ENCODE measurements at places on chromosomes 3 and 15. TPM values are rescaled to one million over a fixed set of nuclear protein-coding genes. Genes with fewer than 3 reads are reported as not detected.

Gene FOXL2NB
- total RNA-seq, result not detected

Gene INSYN1
- total RNA-seq, result 7.8 TPM

Gene NAALADL2
- total RNA-seq, result 36.9 TPM

Gene APEH
- 51.0 TPM for total RNA-seq

Gene RTP4
- total RNA-seq, result 2.1 TPM

Gene PARP9
- total RNA-seq, result 33.9 TPM

Gene GYG1
- total RNA-seq, result 35.2 TPM

GRCh38 chr15:44716983-44717602 is 5.8 kb downstream of the B2M start:
- no peak for DNase-seq

- no peak for DNase-seq
These were observed 896.9 kb downstream of the DIPK2A start for GRCh38 chr3:144868506-144868905.

GRCh38 chr3:4739289-4740236 is 239.7 kb upstream of the BHLHE40 start:
- no peak for DNase-seq

DNA sequence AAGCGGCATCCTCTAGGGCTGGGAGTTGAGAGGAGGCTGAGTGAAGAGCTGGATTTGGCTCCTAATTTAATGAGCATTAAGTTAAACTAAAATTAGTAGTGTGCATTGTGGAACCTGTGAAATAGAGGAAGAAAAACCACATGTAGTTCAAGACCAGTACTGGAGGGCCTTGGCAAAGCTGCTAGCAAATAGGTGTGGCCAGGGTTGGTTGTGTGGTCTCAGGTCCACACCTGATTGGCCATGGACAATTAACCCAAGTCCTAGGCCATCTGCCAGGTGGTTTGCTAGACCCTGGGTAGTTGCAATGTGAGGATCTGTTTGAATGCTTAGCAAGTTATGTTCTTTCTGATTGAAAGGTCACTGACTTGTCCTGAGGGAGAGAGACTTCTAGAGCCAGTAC is 275.5 kb downstream of the PDCD6IP start:
- DNase-seq, result no peak

DNA sequence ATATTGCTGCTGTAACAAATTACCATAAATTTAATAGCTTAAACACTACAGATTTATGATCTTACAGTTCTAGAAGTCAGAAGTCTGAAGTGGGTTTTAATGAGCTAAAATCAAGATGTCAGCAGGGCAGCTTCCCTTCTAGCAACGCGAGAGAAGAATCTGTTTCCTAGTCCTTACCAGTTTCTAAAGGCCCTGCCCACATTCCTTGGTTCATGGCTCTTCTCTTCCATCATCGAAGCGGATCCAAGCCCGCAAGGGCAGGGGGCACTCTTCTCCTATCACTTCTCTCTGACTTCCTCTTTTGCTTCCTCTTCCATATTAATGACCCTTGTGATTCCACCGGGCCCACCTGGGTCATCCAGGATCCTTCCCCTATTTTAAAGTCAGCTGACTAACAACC is 16.1 kb downstream of the MINDY4B start:
- DNase-seq, result no peak

DNA sequence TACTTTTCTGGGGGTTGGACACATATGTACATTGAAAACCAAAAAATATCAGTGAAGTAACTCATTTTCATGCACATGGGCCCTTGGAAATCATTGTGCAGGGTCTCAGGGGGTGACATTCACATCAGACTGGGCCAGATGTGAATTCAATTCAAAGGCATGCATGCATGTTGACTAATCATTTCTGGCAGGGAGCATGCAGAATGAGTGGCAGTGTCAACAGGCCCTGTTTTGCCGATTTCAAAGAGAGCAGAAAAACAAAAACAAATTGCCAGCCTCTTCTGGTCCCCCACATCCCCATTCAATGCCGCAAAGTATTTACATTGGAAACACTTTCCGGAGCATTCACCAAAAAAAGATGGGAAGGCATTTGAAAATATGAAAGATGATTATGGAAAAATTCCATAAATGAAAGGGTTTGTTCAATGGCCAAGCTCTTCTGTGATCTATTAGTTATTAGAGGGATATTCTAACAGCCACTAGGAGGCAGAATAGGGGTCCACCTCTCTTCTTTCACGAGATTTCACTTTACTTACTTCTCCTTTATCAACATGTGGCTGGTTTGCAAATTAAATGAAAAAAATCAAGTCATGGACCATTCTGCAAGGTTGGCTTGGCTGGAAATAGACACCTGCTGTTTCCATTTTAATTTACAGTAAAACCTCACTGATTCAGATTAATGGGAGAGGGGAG is 119.9 kb upstream of the FEZF2 start:
- no peak for DNase-seq

DNA sequence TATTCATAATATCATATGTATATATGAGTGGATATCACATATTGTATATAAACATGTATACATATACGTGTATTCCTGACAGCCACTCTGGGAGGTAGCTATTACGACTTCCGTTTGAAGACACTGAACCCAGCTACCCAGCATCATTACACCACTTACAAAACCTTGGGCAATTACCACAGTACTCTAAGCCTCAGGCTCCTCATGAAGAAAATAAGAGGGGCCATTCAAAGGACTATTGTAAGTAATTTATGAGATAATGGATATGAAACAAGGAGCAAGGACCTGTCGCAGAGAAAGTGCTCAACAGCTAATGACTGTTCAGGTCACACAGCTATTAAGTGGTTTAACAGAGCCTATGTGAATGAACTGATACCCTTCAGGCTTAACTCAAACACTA is 52.4 kb downstream of the KCNMB2 start:
- no peak for DNase-seq

DNA sequence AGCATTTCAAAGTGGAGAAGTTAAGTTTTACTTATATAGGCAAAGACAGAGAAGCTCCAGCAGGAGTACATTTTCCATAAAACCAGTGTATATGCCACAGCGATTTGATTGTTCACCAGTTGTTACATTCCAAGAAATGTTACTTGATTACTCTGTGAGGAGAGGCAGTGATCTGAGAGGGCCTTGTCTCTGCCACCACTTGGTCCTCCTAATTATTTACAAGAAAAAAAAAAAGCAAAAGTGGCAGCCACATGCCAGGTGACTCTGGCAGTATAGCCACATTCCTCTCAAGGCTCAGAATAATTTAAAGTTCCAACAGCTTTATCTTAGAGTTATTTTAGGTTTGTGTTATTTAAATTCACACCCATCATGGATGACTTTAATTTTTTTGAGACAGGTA is 1077.8 kb downstream of the ZPLD1 start:
- DNase-seq, result no peak

- no peak for DNase-seq
These were observed 1063.9 kb downstream of the FHIT start for GRCh38 chr3:60187343-60187742.

DNA sequence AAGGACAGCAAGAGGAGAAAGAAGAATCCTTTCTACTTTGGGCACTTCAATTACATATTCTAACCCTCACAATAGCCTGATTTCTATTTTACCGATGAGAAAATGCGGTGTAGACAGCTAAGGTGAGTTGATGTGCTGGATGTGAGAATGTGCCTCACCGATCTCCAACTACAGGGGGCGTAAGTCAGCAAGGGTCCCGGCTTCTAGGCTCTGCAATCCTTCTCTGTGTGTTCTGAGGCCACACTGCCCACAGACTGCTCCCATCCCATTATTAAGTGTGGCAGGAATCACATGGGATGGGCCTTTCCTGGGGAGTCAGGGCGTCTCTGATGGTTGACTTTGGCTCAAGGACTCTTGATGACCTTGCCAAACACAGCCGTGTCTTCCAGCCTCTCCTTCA is 23.6 kb upstream of the RPL35A start:
- DNase-seq, result no peak

DNA sequence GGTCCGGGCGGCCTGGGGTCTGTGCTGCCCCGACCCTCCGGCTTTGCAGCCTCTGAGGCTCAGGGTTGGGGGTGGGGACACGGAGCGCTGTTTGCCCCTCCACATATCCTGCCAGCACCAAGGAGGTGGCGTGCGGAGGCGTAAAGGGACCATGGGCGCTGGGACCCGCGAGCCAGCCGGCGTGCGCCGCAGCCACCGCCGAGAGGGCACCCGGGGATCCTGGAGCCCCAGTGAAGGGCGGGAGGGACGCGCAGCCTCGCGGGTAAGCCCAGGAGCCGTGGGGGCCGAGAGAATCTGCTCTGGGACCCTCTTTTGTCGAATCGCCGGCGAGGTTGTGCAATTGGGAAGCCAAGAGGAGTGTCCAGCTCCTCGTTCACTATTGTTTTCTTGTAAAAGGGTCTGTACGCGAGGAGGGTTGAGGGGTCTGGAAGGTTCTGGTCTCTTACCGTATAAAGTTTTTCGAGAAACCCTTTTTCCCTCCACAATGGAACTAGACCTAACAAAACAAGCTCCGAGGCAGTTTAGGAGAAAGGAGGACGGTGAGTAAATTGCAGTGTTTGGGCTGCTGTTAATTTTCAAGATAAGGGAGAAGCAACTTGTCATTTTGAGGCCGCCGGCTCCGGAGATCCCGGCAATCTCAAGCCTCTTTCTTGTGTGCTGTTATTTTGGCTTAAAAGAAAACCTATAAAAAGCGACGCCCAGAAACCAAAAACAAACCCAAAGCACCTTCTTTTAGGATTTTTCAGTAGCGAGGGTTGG is 29.9 kb upstream of the ST3GAL6 start:
- DNase-seq, result peak; percentile 65

DNA sequence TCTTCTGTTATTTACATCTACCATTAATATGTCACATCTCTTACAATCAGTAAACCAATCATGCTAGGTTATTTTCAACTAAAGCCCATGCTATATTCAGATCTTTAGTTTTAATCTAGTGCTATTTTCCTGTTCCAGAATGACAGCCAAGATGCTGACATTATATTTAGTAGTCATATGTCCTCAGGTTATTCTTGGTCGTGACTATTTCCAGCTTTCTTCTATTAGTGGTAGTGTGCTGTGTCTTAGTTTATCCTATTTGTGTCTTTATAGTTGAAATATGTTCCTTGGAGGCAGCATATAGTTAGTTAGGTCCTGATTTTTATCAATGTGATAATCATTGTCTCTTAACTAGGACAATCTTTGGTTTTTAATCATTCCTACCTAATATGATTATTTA is 566.5 kb downstream of the CADM2 start:
- no peak for DNase-seq

GRCh38 chr3:73086071-73086494 is 24.6 kb downstream of the EBLN2 start:
- peak; percentile 73 for DNase-seq

GRCh38 chr15:37789881-37790280 is 144.6 kb upstream of the TMCO5A start:
- no peak for DNase-seq

DNA sequence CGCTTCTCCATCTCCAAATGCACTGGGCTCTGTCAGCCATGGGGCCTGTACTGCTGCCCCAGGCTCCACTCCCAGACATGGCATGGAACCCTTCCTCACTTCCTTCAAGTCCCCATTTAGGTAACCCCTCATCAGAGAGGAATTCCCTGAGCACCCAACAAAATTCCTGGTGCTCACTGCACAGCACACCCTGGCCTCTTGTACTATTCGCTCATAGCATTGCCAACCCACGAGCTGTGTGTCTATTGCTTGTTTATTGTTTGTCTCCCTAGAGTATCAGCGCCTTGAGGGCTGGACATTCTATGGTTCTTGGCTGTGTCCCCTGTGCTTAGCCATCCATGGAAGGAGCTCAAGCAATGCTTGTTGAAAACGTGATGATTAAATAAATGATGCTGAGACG is 46.1 kb upstream of the SLCO2A1 start:
- no peak for DNase-seq

GRCh38 chr3:191257286-191257685 is 58.2 kb downstream of the OSTN start:
- DNase-seq, result no peak

- DNase-seq, result no peak
These were observed 451.0 kb downstream of the MFSD1 start for GRCh38 chr3:159252772-159253384.

DNA sequence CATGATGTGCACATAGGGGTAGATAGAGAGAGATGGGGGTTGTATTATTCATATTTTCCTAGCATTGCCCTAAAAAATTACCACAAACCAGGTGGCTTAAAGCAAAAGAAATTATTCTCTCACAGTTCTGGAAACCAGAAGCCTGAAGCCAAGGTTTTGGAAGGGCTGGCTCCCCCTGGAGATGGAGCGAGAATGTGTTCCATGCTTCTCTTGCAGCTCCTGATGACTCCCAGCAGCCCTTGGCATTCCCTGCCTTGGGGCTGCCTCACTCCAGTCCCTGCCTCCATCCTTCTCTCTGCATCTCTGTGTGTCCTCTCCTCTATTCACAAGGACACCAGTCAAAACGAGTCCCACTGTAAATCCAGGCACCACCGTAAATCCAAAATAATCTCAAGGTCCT is 91.5 kb upstream of the FAM174B start:
- DNase-seq, result no peak

DNA sequence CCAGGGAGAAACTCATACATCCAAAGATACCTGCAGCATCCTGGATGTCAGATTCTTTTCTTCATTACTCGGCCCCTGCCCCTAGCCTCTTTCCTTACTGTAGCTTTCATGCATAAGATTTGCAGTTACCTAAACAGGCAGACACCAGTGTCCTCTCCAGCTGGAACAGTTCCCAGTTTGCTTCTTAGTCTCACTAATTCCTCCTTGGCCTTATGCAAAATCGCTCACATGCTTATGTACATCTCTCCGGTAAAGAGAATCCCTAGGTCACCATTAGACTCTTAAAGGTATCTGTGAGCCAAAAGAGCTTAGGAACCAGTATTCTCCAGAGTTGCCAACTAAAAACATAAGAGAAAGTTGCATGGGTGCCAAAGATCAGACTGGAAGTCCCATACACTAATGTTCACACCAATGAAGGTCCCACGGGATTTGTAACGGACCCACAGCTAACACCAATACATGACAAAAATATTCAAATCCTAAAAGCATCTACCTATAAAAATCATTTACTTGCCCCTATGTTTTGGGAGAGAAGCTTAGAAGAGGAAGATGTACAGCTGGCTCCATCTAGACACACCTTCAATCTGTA is 66.6 kb downstream of the CBLB start:
- DNase-seq, result no peak

- DNase-seq, result no peak
These were observed 723.4 kb downstream of the ZPLD1 start for GRCh38 chr3:103158183-103158582.

- DNase-seq, result no peak
These were observed 44.0 kb downstream of the PLSCR2 start for GRCh38 chr3:146425341-146425740.

GRCh38 chr3:166993015-166993630 is 387.0 kb downstream of the ZBBX start:
- DNase-seq, result no peak

DNA sequence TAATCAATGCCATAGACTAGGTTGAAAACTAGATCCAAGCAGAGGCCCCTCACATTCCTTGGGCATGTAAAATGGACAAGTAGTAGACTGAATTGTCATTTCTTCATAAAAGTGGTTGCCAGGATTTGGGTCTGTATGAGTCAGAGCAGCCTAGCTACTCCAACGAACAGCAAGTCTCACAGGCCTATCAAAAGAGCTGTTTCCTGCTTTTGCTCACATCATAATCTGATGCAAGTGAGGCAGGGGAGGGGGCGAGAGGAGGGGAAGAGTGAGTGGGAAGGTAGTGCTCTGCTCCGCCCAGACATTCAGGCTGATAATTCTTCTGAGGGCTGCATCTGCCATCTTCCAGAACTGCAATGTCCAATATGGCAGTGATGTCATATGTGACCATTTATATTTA is 228.9 kb upstream of the PRICKLE2 start:
- no peak for DNase-seq
